ENCODE measurements at places on chromosomes 6 and 20. TPM values are rescaled to one million over a fixed set of nuclear protein-coding genes. Genes with fewer than 3 reads are reported as not detected.

The PLG gene
- 2.9 TPM for total RNA-seq

The HEBP2 gene
- 40.7 TPM for total RNA-seq

The DYNLT2 gene
- total RNA-seq = 2.0 TPM

The GABRR2 gene
- total RNA-seq = 0.09 TPM

The VSX1 gene
- total RNA-seq = not detected

DNA sequence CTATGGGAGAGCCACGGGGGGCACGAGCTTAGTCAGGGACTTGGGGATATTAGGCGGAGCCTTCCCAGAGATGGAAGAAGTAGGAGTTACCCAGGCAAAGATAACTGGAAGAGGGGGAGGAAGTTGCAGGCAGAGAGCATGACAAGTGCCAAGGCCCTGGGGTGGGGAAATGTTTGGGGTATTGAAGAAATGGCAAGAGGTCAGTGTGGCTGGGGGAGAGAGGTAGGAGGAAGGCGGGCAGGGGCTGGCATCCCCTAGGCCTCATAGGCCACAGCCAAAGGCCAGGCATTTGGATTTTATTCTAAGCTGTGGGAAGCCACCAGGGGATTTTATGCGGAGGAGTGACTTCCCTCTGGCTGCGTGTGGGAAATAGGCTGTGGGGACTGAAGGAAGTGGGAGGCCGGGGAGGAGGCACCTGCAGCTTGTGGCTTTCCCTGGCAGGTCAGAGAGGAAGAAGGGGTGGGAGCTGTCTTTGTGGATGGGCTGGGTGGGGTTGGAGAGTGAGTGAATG is 22.7 kb downstream of the SNAI1 start:
- no peak for DNase-seq

- DNase-seq = peak; percentile 59
Observed at GRCh38 chr6:81614292-81614691, 138.2 kb downstream of the TENT5A start.

DNA sequence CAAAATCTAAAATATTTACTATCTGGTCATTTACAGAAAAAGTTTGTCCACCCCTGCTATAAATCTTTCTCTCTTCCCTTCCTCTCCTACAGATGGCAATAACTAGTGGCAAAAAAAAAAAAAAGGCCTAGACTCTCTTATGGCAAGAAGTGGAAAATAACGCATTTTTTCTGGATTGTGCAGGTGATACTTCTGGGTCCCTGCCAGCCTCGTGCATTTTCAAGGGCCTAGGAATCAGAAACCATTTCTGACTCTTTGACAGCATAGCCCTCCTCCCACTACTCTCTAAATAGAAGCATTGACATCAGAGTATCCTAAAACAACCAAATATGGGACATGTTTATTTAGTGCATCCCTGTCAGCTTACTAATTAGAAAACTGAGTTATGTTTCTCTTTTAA is 251.0 kb downstream of the KHDC1L start:
- DNase-seq = no peak

GRCh38 chr6:41728073-41728936 is 7.1 kb downstream of the TFEB start:
- DNase-seq = no peak

- peak; percentile 8 for DNase-seq
Observed at GRCh38 chr20:48733296-48733790, 94.5 kb downstream of the PREX1 start.

GRCh38 chr6:100761841-100762240 is 119.3 kb downstream of the ASCC3 start:
- DNase-seq = no peak

GRCh38 chr6:106922626-106923025 is 51.9 kb downstream of the CD24 start:
- DNase-seq = no peak

- DNase-seq = peak; percentile 61
Observed at GRCh38 chr6:6695625-6696276, 107.2 kb downstream of the LY86 start.

GRCh38 chr6:126376682-126377081 is 36.8 kb downstream of the CENPW start:
- DNase-seq = no peak

DNA sequence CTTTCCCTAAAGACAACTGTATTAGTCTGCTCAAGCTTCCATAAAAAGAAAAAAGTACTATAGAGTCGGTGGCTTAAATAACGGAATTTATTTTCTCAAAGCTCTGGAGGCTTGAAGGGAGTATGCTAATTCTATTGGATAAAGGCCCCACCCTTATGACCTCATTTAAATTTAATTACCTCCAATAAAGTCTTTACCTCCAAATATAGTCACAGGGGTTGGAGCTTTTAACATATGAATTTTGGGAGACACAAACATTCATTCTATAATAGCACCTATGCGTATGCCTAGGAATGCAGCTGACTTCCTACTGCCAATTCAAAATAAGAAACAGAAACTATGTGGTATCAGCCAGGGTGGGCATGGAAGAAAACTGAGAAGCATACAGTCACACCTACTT is 25.4 kb downstream of the KIAA0319 start:
- no peak for DNase-seq

DNA sequence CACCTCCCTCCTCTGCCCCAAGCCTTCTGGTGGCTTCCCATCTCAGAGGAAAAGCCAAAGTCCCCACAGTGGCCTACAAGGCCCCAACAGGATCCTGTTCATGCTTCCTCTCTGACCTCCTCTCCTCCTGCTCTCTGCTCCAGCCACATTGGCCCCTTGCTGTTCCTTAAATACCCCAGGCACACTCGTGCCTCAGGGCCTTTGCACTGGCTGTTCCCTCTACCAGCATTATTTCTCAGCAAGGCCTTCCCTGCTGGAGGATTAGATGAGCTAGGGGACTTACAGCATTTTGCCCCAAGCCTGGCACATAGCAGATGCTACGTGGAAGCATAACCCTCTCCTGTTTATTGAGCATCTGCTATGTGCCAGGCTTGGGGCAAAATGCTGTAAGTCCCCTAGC is 7.8 kb downstream of the CCN5 start:
- DNase-seq = no peak

DNA sequence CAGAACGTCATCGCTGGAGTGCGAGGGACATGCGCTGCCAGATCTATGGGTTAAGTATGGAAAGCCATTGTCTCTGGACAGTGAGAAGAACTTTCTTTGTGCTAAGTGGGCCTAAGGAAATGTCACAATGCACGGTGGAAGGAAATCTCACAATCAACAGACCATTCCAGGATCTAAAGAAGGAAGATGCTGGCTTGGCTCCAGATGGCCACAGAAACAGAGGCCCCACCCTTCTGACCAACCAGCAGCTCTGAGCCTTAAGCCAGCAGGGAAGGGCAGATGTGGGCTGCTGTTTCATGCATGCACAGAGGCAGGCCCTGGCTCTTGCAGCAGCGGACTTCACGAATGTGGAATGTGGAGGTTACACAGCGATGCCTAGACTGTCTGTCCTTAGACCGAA is 156.3 kb downstream of the SOBP start:
- peak; percentile 94 for DNase-seq

DNA sequence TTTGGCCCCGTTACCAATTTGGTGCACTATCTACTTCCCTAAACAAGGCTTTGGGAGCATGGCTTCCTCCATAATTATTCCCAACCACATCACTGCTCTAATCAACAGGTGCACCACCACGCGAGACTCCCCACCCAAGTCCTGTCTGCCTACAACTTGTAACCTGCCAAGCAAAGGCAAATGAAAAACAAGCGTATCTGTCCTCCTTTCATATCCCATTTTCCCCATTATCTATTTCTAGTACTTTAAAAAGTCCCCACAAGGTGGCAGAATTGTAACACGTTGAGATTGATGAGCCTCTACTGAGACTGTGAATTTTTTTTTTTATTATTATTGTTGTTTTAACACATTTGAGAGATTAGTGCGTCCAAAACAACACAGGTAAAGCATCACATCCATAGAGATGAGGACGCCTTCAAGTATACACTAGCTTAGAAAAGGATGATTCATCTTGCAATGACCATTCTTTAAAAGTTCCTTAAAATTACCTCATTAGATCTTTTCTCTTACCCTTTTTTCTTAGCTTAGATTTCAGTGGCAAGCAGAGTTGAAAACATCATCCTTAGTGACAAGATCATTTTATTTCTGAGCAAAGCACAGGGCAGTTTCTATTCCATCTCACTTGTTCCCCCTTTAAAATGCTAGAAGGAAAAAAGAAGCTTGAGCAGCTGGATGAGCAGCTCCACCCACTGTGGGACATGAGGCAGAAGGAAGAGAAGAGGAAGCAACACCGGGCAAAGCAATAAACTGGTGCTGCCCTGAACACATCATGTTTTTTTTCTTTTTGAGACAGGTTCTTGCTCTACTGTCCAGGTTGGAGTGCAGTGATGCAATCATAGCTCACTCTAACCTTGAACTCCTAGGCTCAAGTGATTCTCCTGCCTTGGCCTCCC is 210.8 kb downstream of the ARHGAP18 start:
- peak; percentile 79 for DNase-seq

DNA sequence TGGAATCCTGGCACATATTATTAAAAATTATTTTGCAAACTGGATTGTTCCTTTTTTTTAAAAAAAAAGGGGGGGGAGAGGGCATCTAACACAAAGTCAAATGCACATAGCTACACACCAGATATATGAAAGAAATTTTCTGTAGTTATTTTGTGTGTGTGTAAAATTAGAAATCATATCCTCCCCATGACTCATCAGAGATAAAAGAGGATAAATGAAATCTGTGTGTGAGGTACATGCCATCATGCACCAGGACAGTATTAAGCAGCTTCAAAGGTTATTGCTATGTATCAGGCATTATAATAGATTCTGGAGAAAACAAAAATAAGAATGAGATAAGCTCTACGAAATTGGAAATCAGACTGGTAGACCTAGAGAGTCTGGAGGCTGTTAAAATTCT is 5.2 kb downstream of the BTBD9 start:
- peak; percentile 44 for DNase-seq

GRCh38 chr6:148044261-148044751 is 298.3 kb upstream of the SASH1 start:
- no peak for DNase-seq

DNA sequence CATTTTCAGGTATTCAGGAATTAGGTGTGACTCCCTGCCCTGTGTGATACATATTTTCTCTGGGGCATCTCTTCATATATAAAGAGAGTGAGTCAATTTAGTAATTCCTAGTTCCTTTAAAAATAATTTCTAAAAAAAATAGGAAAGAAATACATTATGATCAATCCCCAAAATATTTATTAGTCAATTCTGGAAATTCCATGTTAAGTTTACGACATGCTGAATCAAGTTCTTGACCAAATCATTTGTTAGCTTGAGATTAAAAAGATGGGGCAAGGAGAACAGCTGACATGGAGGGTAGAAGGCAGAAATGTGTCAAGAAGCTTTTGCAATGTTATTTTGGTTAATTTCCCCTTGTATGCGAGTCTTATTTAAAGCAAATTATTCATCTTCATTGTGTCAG is 22.7 kb upstream of the PRDM1 start:
- peak; percentile 56 for DNase-seq

DNA sequence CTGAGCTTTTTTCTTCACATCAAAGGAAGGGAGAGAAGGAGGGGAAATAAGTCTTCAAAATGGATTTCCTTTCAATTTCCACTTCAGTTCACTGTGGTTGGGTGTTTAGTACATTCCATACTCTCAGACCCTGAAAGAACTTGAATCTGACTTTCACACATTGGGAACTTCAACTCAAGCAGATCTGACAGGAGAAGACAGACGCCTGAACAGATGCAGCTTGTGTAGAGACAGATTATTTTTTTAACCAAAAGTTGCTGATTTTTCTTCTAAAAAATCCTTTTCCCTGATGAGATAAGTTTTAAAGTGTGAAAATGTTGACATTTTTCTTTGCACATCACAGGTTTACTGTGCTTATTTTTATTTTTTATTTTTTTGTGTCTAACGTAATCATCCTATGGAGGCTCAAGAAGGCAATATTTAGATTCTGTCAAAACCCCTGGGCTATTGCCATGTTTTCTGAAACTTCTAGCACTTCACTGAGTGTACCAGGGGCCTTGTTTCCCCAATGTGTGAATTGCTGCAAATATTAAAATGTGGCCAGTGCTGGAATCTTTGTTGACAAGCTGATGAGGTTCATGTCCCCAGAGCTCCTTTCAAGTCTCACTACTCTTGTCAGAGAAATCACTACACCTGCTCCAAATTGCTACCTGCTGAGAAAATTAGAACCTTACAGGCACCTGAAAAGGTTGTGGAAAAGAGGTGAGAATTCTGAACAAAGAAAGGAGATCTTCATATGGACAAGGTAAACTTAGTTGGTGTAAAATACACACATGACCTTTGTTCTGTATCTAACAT is 214.8 kb upstream of the BTBD3 start:
- DNase-seq = no peak

DNA sequence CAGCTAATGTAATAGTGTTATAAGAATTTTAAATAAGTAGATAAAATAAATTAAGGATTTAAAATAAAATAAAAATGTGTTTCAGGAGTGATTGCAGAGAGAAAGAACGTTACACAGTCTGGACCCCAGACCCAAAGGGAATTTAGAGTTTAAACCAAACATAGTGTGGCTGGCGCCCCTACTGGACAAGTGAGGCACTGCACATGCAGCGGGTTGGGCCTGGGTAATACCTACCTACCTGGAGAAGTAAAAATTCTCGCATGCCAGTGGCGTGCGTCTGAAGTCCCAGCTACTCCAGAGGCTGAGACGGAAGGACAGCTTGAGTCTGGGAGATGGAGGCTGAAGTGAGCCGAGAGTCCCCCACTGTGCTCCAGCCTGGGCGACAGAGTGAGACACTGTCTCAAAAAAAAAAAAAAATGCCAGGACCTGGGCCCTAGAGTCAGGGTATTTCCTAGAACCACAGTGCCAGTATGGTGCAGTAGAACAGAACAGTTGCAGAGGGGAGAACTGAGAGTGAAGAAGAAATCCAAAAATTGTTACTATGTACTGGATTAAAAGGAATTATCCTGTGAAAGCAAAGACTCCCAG is 71.4 kb upstream of the TCF21 start:
- DNase-seq = no peak

DNA sequence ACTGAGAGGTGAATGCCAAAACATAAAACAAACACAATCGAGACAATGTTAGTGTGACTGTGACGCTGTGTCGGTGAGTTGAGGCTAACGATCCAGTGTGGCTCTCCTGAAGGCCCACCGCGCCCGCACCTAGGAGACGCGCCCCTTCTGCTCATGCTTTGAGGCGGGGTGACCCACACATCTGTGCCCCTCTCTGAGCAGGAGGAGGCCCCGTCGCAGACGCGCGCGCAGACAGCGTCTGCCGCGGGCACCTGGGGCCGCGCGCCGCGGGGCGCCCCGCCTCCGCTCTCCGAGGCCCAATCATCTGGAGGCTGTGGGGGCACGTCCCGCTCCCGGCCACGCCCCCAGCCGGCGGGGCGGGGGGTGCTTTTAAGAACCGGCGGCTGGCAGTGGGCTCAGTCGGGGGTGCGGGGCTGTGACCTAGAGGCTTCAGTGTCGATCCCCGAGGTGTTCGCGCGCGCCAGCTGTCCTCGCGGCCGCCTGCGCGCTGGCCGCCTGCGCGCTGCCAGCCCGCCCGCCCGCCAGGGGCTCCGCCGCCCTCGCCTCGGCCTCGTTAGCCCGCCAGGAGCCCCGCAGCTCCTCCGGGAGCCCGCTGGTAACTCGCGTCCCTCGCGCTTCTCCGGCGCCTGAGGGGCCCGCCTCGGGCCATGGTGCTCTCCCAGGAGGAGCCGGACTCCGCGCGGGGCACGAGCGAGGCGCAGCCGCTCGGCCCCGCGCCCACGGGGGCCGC is at the start of gene SLC16A10:
SLC16A10 (plus strand) TSS at position 398 of the 730 bp plus-strand sequence; CDS start at position 648, 250 bp downstream.
- DNase-seq = no peak

All from fibroblast of the aortic adventitia (primary cell).